T-helper 2 cell (primary cell): ENCODE measurements at places on chromosomes 1 and 21.

- DNase-seq: no peak
These were observed 140.3 kb upstream of the ATP1B1 start for GRCh38 chr1:168966217-168966616.

GRCh38 chr1:240705579-240705978 lies 93.6 kb upstream of the GREM2 start:
- no peak for DNase-seq

DNA sequence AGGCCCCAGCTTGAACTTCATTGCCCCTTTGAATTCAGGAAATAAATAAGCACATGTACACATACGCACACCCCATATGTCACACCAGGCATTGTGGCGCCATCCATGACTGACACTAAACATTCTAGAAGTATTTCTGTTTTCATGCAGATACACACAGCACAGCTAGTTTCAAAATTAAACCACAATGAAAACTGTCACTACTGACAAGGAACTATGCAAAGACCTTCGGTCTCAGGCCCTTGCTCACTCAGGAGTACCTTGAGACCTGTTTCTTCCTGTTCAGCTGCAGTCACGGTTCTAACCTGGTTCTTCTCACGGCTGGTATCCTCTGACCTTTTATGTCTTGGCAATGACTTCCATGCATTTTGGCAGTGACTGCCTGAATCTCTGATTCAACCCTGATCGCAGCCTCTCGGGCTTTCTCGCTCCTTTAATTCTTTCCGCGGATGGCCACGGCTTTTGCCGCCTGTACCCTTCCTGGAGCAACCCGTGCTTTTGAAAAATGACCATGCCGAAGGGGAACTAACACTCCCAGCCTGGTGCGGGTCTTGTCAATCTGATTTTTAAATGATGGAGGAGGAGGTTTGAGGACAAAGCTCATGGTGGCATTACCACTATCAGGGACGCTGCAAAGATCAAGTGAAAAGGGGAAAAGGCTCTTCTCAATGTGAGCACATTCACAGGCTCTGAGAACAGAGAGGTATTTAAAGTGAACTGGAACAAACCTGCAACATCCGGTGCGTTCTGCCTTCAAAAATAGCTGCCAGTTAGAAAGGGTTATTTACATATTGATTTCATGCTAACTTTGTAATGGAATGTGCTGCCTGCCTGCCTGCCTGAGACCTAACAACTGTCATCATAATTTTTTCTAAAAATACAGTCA lies 384.6 kb downstream of the RRAGC start:
- DNase-seq: no peak

DNA sequence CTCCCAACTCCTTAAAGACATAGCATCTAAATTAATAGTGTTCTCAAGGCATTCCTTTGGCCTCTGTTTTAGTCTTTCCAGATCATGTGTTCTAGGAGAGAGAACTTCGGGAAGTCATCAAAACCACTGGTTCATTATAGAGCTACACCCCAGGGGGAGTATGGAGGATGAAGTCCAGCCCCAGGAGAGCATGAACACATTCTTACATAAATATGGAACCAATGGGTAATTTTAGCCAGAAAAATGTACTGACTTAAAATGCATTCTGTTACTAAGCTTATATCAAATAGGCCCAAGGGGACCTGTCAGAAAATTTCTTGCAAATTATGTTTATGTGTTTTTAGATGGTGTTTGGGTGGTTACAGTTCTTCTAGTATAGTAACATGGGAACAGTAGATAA lies 165.2 kb downstream of the NTMT2 start:
- no peak for DNase-seq

- DNase-seq: peak; percentile 32
These were observed 43.5 kb downstream of the PAFAH2 start for GRCh38 chr1:25954282-25954938.

GRCh38 chr1:246063013-246063616 lies 444.0 kb downstream of the SMYD3 start:
- DNase-seq: no peak

DNA sequence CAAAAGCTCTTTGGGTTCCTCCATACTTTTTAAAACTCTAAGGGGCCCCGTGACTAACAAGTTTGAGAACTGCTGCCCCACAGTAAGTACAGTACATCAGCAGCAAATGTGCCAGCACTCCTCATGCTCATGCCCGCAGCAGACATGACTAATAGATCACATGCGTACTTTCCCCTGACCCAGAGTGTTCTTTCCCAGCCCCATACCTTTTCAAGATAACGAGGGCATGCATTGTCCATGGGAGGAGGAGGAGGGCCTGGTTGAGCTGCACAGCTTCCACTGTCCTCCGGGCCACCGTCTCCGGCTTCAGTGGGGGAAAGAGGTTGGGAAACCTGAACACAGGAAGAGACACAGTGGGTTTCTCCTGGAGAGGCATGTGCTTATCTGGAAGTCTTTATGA lies 45.5 kb downstream of the DHRS3 start:
- DNase-seq: no peak

DNA sequence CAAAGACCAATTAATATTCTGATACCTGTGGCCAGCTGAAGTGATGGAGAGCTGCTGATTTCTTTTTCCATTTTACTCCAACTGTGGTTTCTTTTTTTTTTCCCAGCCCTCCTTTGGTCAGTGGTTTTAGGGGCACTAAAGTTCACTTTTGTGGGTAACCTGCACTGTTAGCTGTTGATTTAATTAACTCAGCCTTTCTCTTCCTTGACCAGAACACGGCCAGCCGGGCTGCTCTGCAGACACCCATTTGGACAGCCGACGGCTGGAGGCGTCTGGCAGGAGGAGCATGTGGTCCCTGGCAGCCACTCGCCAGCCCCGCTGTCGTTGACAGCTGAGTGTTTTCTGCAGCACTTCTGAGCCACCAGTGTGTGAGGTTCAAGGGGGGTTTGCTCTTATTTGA lies 136.2 kb upstream of the RUNX3 start:
- DNase-seq: no peak

DNA sequence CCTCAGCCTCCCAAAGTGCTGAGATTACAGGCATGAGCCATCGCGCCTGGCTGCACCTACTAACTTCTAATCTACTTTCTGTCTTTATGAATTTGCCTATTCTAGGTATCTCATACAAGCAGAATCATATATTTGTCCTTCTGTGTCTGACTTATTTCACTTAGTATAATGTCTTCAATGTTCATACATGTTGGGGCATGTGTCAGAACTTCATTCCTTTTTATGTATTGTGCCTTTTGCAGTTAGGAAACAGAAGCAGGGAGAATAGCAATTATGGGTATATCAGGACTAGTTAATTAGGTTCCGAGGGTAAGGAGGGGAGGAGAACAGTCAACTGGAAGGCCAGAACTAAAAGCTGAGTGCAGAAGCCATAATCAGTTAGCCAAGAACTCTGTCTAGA lies 18.0 kb upstream of the NIBAN1 start:
- DNase-seq: no peak

- DNase-seq: no peak
These were observed 7.1 kb downstream of the IGSF9 start for GRCh38 chr1:159938211-159938852.

- DNase-seq: no peak
These were observed 67.0 kb downstream of the ARHGEF16 start for GRCh38 chr1:3521426-3521825.

DNA sequence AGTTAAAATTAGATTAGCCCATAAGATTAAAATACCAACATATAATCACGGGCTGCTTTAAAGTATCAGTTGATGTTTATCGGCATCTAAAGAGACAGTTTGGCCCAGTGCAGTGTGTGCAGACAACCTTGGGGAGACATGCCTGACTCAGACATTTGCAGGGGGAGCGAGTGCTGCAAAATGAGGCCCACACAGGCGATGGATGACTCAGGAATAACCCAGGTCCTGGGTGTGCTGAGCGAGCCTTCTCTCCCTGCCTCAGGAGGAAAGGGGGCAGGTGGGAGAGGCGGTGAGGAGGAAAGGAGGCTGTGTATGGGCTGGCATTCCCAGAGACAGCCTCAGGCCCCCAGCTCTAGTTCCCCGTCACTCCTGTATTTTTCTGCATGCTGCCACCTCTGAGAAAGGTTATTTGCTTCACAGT lies 9.0 kb downstream of the SLC9A1 start:
- DNase-seq: no peak

GRCh38 chr1:246698466-246699094 lies 25.6 kb upstream of the SCCPDH start:
- DNase-seq: no peak

DNA sequence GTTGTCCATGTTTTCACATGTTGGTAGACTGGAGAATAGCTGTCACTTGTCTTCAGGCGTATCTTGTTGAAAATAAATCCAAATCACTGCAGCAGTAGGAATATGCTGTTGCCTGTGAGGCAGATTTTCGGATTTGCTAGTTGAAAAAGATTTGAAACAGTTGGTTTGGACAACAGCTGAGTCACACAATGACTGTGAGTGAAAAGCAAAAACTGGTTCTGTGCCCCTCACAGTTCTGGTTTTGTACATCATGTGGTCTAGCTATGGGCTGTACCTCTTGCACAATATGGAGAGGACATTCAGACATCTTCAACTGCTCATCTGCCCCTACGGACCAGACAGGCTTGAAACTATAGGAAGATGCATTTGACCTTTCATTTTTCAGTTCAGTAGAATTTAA lies 1.8 kb downstream of the ARF1 start:
- no peak for DNase-seq

- DNase-seq: no peak
These were observed 47.7 kb downstream of the UTP25 start for GRCh38 chr1:209875515-209875914.

DNA sequence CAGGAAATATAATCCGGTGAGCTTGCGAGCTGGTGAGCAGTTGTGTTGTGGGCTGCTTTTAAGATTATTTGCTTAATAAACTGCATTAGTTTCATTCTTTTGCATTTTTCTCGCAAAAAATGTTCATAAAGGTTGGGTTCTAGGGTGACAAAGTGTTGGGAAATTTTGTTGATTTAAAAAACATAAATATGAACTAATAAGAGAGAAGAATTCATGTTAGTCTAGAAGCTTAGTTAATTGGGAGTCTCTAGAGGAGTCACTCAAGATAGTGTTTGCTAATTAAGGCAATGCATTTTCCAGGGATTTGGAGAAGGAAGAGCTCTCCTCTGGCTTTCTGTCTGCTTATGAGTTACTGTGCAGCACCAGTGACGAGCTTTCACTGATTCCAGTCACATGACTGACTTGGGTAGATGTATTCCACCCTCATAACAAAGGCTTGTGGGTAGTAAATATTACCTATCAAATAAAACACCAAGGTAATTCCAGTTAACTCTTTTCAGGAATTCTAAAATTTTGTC lies 417.0 kb downstream of the PTBP2 start:
- DNase-seq: no peak
